ENCODE measurements at places on chromosomes 11 and 22.

GRCh38 chr11:72292106-72292785 is 48.3 kb upstream of the PHOX2A start:
- DNase-seq, result no peak

GRCh38 chr22:36921309-36922104 is 8.1 kb downstream of the CSF2RB start:
- DNase-seq, result no peak

DNA sequence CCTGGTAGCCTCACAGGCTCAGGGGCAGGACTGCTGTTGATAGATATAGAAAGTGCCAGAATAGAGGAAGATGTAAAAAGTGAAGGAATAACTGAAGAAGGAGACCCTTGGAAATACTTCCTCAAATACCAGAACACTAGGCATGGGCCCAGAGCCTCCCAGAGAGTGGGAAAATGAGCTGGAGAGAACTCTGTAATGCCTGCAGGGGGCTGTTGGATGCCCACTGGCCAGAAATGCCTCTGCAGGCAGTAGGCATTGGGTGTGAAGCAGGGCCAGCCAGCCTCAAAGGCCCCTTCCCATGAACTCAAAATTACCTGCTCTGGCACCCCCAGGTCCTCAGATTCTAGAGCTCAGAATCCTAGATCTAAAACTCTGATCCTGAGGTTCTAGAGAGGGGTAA is 15.1 kb downstream of the P2RY2 start:
- DNase-seq, result no peak

GRCh38 chr22:32830957-32831356 is 29.5 kb downstream of the TIMP3 start:
- no peak for DNase-seq

DNA sequence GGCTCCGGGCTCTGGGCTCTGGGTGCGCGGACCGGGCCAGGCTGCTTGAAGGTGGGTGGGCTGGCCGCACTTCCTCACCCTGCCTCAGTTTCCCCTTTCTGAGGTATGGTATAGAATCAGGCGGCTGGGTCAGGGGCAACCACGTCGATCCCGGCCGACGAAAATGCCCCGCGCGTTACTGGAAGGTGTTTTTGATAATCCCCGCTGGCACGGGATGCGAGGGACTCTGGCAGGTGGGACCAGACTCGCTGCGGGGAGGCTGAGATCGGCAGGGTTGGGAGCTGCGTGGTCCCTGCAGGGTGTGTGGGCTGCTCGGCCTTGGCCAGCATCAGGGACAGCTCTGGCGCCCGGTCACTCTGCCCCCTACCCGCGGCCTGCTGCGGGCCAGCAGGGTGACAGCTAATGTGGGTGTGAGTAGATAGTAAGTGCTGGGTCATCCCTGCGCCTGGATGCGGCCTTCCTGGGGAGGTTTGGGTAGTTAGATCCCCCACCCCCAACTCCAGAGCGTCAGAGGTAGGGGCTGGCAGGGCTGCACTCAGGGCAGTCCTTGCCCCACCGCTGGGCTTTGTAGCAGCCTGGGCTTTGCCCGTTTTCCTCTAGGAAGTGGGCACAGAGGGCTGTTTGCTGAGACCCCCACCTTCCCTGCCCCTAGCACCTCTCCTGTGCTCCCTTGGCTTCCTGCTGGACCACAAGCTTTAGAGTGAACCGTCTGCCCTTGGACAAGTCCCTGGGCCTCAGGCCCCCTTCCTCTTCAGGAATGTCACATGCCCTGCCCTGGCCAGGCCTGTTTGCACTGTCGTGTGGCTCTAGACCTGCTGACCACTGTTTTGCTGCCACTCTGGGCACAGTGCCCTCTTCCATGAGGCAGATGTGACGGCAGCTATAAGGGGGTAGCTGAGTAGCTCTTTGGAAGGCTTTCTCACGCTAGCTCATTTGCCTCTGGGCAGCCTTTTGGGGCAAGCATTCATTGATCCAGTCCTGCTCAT is 579 bp downstream of the TANGO2 start:
- DNase-seq, result peak; percentile 61

DNA sequence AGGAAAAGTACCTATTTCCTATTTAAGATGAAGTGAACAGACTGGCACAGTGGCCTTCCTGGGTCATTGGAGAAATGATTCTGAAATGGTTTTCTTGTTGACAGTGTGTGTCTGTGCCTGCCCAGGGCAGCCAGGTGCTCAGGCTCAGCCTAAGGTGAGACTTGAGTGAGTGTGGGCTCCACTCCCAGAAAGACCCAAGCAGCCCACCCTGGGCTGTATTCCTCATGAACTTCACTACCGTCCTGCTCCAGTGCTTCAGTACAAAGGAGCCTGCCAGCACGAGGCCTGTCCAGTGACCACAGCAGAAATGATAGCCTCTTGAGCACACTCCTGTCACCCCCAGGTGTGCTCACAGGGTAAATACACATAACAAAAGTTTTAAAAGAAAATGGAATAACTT is 49.5 kb downstream of the GAB4 start:
- DNase-seq, result no peak

GRCh38 chr11:119580081-119580480 is 148.9 kb downstream of the NECTIN1 start:
- DNase-seq, result no peak

DNA sequence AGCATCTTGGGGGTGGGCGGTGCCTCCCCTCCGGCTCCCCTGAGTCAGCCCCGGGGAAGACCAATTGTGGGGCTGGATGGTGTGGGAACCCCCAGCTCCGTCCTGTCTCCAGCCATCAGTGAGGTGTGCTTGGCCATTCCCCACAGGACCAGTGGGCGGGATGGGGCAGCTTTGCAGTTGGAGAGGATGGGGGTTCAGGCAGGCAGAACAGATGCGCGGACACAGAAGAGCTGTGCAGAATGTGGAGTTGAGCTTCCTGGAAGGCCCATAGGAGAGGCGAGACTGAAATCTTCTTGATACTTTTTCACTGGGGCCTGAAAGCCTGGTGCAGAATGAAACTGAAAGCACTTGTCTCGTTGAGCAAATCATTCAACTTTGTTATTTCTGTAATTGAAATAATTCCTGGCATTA is 23.8 kb downstream of the PARVB start:
- DNase-seq, result no peak

GRCh38 chr11:66877588-66878385 is 20.9 kb downstream of the LRFN4 start:
- DNase-seq, result no peak

GRCh38 chr11:198236-198806 is 5.4 kb downstream of the SCGB1C1 start:
- no peak for DNase-seq

DNA sequence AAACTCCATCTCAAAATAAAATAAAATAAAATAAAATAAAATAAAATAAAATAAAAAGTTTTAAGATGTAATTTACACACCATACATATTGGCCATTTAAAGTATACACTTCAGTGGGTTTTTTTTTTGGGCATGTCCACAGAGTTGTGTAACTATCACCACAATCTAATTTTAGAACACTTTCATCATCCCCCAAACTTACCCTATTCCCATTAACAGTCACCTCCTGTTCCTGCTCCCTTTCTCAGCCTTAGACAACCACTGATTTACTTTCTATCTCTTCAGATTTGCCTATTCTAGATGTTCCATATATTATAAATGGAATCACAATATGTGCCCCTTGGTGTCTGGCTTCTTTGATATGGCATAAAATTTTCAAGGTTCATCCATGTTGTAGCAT is 4.6 kb upstream of the ACER3 start:
- DNase-seq, result no peak

GRCh38 chr22:43890901-43891331 is 897 bp downstream of the PNPLA5 start:
- DNase-seq, result no peak

GRCh38 chr11:37642296-37642695 is 1044.3 kb upstream of the RAG2 start:
- no peak for DNase-seq

DNA sequence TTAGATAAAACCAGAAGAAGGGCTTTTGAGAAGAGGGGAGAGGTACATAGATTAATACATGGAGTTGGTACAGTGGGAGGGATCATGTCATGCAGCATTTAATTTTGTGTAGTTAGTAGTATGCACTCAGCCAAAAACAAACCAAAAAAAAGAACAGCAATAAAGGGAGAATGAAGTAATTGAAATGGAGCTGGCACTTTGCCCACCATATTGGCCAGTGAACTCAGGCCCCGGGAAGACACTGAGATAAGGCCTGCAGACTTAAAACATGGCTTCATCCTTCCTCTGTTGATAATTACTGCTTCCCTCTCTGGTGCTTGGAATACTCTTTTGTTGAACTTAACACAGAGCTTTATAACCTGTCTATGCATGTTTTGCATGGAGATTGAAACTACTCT is 3.1 kb downstream of the PANX1 start:
- DNase-seq, result no peak

- DNase-seq, result peak; percentile 91
Measured at GRCh38 chr11:66694732-66695207, 17.1 kb upstream of the RBM4B start.

GRCh38 chr22:17764036-17764435 is 10.2 kb downstream of the BID start:
- DNase-seq, result no peak

DNA sequence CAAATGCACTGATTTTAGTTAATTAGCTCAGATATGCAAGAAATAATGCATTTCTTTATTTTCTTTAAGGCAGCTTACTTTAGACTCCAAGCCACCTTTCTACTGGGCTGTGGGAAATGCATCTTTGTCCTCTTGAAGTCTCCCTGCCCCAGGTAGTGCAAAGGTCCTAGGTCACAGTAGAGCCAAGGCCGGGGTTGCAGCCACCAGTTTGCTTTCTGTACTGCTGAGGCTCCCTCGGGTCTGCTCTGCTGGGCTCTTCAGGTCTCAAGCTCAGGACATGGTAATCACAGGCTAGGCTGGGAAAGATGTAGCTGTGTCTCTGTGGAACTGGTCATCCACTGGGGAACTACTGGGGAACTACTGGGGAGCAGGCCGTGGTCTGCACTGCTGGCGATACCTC is 25.4 kb upstream of the THY1 start:
- DNase-seq, result no peak

GRCh38 chr11:10197091-10197490 is 96.9 kb downstream of the SBF2 start:
- DNase-seq, result no peak

- peak; percentile 88 for DNase-seq
Measured at GRCh38 chr11:111063726-111064517, 181.6 kb upstream of the POU2AF2 start.

GRCh38 chr22:43424666-43425630 is 13.1 kb downstream of the MPPED1 start:
- DNase-seq, result no peak

GRCh38 chr11:45045683-45046471 is 95.2 kb upstream of the TP53I11 start:
- DNase-seq, result no peak

- DNase-seq, result no peak
Measured at GRCh38 chr11:126603486-126603885, 248.0 kb downstream of the ST3GAL4 start.
